ENCODE measurements at places on chromosomes 13 and 19.

GRCh38 chr19:45455707-45456499, 11.9 kb upstream of the FOSB start:
- DNase-seq: no peak

- no peak for DNase-seq
Observed at GRCh38 chr19:33302974-33303790, 848 bp upstream of the CEBPA start.

- DNase-seq: no peak
Observed at GRCh38 chr13:31987535-31988170, 43.9 kb upstream of the FRY start.

DNA sequence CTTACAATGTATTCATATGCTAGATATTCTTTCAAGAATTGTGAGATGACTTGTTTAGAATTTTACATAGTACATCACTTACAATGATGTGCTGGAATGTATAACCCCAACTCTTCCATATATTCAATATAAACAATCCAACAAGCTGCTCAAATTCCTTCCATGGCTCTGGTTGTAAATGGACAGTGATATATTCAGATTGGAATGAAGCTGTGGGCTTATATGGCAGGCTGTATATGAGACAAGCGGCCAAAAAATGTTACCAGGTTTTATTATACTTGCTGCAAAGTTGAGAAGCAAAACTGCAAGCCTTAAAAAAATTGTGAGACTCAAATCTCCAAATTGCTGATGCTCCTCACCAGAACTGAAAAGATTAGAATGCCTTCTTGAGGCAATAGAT, 83.6 kb upstream of the KLF12 start:
- no peak for DNase-seq

DNA sequence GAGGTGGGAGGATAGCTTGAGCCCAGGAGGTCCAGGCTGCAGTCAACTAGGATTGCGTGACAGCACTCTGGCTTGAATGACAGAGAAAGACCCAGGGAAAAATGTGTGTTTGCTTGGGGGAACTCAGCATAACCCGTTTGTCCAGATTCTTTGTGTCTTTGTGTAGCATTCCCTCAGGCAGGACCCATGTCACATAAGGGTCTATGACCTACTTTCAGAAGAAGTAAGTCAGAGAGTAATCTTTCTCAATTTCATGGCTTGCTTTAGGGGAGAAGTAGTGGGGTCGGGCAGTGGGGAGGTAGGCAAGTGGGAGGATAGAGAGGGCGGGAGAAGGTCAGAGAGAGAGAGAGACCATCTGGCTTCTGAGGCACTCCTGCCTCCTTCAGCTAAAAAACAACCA, 11.9 kb upstream of the PSPC1 start:
- no peak for DNase-seq

GRCh38 chr19:46515290-46515609, 19.6 kb upstream of the PNMA8B start:
- DNase-seq: no peak

Data from activated T-helper 1 cell treated with Interleukin-2 at 50 U/mL for 16 hours (primary cell).